ENCODE measurements at places on chromosomes 13 and 19. TPM values are rescaled to one million over a fixed set of nuclear protein-coding genes. Genes with fewer than 3 reads are reported as not detected.

CEACAM3 gene
- total RNA-seq, result not detected

DNA sequence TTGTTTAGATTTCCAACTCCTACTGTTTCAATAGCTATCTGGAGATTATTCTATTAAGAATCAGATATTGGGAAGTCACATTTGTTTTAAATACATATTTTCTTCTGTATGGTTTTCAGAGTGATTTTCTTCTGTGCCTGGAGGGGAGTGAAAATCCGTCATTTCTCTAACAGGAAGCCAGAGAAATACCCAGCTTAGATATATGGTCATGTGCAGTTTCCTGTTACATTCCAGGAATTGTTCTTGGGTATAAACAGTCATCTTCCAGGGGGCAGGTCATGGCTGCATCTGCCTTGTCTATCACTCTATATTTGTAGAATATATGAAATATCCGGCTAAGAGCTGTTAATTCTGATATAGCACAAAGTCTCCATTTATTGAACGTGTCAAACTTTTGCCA lies 77.5 kb upstream of the MIR17HG start:
- peak; percentile 75 for DNase-seq

TBXA2R gene
- 1.9 TPM for total RNA-seq

NPAS1 gene
- not detected for total RNA-seq

DNA sequence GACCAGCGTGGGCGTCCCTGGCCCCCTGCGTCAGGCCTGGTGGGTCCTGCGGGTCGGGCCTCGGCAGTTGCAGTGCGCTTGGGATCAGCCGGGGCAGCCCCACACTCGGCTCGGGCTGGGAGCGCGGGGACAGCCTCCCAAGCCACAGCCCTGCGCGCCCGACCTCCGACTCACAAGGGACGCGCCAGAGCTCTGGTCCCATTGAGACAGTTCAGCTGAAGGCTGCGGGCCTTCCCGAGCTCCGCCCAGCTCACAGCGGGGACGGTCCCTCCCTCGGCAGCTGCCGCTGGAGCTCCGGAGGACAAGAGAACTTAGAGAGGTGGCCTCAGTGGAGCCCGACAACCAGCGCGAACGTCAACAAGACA lies 45.7 kb upstream of the ZNF730 start:
- peak; percentile 7 for DNase-seq

SERTM1 gene
- under 0.01 TPM for total RNA-seq

DNA sequence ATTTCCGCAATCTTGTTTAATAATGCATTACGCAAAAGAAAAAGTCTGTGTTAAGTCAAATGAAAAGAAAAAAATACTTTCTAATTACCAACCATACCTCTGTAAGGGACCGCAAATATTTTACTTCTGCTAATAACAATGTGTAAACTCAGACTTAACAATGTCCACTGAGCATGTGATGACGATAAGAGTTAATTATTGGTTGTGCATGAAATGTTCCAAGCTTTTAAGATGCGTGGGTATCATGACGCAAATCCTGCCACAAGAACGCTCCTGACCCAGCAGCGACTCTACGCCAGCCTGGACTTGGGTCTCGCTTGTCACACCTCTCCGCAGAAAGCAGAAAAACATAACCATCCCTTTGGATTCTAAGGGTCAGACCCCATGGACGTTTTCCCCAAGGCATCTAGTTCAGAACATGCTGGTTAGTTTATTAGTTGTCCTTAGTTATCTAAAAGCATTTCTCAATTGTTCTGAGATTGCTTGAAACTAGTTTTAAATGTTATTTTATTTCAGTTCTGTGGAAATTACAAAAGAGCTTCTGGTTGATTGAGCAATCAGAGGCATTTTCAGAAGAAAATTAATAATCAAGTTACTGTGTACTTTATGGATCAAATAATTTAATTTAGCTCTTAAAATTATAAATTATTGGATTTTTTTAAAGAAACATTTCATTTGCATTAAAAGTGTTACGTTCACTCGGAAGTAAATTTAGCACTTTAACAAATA lies 779.9 kb upstream of the ARGLU1 start:
- no peak for DNase-seq

DNA sequence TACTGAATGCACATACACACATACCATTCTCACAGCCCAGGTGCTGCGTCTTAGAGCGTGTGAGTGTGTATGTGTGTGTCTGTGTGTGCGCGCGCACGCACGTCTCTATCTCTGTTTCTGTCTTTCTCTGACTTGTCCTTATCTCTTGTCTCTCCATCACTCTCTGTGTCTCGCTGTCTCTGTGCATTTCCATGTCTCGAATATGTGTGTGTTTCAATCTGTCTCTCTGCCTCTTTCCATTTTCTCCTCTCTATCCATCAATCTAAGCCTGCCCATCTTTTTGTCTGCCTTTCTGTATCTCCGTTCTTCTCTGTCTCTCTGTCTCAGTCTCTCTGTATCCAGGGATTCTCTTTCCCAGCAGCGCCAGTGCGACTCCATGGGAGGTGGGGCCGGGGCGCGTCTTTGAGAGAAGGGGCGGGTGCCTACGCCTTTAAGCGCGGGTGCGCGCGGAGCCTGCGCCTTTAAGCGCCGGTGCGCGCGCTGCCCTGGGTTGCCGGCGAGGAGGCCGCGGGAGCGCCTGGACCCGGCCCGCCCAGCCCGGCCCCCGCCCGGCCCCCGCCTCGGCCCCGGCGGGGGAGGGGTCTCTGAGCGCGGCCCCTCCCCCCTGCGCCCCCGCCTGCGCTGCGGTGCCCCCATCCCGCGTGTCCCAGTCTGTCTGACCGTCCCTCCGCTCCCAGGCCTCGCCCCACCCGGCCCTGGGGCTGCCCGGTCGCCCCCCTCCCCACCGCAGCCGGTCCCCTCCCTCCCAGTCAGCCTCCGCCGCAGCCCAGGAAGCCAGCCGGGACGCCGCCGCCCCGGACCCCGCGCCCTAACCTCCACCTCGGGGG lies at the start of gene LRFN3:
TSS of gene LRFN3 (plus strand) at position 464 of the 827 bp plus-strand sequence. CDS start 3,052 bp downstream, outside the sequence.
- DNase-seq, result peak; percentile 32
